ENCODE measurements at places on chromosomes 16 and 17.

DNA sequence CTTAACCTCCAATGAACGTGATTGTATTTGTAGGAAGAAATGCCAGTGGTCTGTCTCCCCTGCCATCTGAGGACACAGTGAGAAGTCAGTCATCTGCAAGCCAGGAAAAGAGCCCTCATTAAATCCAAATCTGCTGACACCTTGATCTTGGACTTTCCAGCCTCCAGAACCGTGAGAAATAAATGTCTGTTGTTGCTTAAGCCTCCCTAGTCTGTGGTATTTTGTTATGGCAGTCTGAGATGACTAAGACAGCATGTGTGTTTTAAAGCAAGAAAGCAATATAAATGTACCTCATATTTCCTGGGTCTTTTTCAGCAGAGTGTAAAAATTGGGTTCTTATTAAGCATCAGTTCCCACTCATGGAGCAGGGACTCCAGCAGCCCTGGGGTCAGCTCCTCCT is 177.9 kb upstream of the NLRP1 start:
- DNase-seq: no peak

- peak; percentile 47 for DNase-seq
Observed at GRCh38 chr17:45783593-45784292, 377 bp upstream of the CRHR1 start.

- DNase-seq: no peak
Observed at GRCh38 chr17:16912021-16912962, 59.6 kb downstream of the TNFRSF13B start.

DNA sequence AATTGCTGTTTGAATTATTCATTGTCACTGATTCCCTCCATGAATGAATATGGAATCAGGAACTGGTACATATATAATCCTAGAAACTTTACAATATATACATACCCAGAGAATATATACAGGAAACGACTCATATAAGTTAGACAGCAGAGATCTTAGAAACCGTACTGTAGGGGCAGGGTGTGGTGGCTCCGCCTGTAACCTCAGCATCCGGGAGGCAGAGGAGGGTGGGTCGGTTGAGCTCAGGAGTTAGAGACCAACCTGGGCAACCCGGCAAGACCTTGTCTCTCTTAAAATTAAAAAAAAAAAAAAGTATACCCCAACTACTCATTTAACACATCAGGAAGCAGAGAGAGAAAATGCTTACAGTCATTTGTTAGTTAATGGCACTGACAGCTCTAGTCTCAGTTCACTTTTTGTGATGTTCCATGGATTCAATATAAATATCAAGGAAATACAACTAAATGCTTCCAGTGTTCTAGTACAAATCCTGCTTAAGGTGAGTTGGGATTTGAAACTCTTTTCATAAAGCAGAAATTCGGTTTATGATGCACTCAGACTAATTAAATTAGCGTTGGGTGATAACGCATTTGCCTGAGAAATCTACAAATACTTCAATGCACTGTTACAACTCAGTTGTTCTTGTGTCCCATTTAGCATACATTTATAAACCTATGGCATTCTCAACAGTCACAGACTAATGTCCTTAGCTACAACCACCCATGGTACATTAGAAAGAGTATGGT is 5.6 kb downstream of the GLG1 start:
- DNase-seq: no peak

DNA sequence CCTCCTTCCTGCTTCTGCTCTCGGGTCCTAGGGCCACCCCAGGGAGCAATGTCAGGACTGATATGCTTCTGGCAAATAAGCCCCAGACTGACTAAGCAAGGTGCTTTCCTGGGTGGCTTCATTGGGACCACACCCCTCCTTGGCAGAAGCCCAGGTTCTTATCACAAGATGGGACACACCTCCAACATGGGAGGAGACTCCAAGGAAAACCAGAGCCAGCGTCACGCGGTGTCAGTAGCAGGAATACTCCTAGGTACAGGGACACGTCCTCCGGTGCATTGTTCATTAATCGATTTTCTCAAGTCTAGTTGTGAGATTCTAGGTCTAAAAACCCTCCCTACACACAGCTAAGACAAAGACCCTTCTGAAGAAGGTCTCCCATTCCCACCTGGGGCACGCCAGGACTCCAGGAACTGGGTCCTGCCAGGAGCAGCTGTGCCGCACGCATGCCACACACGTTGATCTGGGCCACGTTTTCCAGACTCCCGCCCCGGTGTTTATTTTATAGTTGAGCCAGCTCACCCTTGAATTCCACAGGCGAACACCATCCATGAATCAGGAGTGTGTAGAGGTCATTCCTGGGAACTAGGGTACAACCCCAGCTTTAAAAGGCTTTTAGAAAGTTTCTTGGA is 30.8 kb downstream of the FA2H start:
- peak; percentile 91 for DNase-seq

DNA sequence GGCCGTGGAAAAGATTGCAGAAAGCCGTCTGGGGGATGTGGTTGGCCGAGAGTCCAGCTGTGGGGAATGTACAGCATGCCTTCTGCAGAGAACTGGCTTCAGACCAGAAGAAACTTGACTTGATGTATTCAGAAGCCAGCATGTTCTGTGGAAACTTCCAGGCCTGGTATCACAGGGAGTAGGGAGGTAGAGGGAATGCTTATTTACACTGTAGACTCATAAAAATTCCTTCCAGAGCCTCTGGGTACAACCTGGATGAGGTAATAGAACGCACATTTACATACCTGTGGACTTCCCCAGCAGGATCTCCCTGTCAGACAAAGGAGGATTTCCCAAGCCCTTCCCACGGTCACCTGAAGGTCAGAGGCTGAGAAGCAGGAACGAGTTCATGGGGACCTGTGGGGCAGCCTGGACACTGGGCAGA is 11.8 kb upstream of the GAS7 start:
- no peak for DNase-seq

GRCh38 chr17:80147035-80147822 is at the start of gene EIF4A3:
Gene EIF4A3 (minus strand): TSS chr17:80147128. CDS start chr17:80146961, 167 bp downstream.
- peak; percentile 100 for DNase-seq

- no peak for DNase-seq
Observed at GRCh38 chr17:52026075-52026474, 132.4 kb downstream of the CA10 start.

DNA sequence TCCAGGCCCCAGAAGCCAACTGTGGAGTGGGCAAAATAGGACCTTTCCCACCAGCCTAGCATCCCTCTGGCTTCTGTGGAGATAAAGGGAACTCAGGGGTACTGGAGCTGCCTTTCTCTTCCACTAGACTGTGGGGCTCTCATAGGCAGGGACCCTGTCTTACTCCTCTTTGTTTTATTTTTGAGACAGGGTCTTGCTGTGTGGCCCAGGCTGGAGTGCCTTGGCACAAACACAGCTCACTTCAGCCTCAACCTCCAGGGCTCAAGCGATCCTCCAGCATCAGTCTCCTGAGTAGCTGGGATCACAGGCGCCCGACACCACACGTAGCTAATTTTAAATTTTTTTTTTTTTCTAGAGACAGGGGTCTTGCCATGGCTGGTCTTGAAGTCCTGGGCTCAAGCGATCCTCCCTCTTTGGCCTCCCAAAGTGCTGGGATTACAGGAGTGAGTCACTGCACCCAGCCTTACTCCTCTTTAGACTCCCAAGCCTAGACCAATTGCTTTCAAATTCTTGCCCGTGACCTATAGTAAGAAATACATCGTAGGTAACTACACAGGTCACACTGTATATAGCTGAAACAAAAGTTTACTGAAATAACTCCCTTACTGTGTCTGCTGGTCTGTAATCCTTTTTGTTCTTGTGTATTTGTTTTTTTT is 2.6 kb downstream of the RAI1 start:
- no peak for DNase-seq

GRCh38 chr16:29030086-29030840 is 45.4 kb downstream of the LAT start:
- no peak for DNase-seq

DNA sequence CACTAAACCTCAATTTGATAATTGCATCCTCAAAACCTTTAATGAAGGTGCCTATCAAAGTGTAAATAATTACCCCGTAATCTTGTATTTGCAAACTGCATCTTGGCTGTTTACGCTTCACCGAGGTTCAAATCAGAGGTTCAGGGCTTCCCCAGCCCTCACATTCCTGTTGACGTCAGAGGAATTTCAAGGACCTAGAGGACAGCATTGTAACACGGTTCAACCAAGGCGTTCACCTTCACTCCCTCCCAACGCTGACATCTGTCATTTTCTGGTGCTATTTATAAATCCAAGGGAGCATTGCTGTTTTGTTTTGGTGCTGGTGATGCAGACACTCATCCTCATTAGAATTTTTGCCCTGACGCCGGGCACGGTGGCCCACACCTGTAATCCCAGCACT is 691.6 kb upstream of the RBFOX1 start:
- no peak for DNase-seq

- no peak for DNase-seq
Observed at GRCh38 chr16:24863582-24864437, 18.0 kb downstream of the SLC5A11 start.

DNA sequence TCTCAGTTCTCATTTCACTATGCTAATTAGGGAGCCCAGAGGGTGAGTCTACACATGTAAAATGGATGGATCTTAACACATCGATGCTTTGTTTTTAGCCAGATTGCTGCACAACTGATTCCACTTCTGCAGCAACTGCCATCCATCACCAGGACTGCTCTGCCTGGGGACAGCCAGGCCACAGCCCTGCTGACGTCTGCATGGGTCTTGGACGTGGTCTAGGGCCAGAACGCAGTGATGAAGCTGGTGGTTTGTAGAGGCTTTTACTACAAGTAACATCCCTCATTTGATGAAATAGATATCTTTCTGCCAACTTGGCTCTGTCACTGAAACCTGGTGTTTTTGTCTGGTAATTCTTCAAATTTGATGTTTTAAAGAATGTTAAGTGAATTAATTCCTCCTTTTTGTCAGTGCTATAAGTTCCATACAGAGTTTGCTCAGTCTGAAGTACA is 50.6 kb downstream of the MARCHF10 start:
- no peak for DNase-seq

- DNase-seq: no peak
Observed at GRCh38 chr16:90008708-90009145, 10.5 kb downstream of the DBNDD1 start.

- no peak for DNase-seq
Observed at GRCh38 chr17:48520631-48521079, 10.2 kb downstream of the HOXB1 start.

DNA sequence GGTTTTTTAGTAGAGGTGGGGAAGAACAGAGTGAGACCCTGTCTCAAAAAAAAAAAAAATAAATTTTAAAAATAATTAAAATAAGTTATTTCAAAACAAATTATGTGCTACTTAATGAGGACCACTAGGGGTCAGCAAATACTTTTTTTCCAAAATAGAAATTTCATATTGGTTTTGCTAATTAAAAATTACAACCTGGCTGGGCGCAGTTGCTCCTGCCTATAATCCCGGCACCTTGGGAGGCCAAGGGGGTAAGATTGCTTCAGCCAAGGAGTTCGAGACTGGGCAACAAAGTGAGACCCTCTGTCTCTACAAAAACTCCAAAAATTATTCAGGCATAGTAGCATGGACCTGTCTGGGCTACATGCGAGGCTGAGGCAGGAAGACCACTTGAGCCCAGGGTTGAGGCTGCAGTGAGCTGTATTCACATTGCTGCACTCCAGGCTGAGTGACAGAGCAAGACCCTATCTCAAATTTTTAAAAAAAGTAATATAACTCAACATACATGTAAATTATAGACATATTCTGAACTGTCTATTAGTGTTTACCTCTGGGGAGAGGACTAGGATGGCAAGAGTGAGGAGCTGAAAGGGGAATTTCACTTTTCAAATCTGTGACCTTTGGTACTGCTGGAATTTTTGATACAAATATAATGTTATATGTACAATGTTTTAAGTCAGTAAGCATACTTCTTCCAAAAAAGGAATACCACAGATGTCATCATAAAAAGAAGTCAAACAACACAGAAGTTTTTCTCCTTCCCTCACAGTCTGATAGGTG is 8.1 kb downstream of the MEIOB start:
- no peak for DNase-seq

- DNase-seq: no peak
Observed at GRCh38 chr17:31534223-31534888, 142.9 kb downstream of the RAB11FIP4 start.

DNA sequence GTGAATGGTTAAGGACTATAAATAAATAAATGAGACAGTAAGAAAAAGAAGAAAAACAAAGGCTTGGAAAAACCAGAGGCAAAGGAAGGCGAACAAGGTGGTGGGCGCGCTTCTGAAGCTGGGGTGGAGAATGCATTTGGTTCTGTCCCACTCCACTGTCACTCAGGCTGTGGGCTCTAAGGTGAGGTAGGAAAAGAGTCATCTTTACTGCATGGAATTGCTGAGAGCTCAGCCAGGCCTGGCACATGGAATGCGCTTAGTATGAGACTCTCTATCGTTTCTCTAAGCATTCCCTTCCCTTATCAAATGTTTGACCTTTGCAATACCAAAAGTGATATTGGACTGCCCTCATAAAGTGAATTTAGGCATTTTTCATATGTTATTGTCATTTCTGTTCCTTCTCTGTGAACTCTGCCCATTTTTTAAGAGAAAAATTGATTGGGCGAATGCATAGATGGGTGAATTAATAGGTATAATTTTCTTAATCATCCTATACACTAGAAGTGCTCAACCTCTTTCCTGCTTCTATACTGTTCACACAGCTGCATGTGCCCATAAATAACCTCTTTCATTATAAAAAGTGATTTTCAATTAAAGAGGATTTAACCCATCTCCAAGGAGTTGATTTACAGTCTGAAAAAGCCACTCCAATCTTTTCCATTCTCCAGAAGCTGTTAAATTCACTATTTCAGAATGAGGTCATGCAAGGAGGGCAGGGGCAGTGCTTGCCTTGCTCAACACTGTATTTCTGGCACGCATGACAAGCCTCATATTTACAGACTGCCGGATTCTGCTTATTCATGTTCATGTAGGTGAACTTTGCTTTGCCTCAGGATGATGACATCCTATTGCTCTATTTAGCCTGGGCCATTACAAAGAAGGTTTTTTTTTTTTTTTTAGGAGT is 87.7 kb downstream of the MYH10 start:
- DNase-seq: peak; percentile 91

GRCh38 chr17:48746916-48747444 is 18.4 kb upstream of the HOXB13 start:
- DNase-seq: no peak

GRCh38 chr16:86573215-86573614 is 5.1 kb upstream of the FOXL1 start:
- DNase-seq: no peak

DNA sequence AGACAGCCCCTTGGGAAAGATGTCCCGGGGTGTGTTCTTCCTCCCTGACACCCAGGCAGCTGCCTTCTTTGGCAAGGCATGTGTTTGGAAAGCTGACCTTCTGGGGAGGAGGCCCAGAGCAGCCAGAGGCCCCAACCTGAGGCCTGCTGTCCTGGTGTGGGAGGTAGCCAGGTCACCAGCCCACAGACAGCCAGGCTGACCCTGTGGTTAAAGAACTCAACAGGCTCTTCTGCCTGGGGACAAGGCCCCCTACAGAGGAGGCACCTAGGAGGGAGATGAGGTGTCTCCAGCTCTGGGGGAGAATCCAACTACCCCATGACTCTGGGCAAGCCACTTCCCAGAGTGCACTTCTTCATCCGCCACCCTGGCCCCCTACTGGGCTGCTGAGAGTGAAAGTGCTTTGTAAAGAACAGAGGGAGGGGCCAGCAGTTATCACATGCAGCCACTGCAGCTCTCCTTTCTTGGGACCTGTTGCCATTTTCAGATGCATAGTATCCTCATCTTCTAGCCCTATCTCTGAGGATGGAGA is 13.1 kb upstream of the SREBF1 start:
- DNase-seq: peak; percentile 71

All from H4 (cell line).